ENCODE measurements at places on chromosomes 7 and 10.

DNA sequence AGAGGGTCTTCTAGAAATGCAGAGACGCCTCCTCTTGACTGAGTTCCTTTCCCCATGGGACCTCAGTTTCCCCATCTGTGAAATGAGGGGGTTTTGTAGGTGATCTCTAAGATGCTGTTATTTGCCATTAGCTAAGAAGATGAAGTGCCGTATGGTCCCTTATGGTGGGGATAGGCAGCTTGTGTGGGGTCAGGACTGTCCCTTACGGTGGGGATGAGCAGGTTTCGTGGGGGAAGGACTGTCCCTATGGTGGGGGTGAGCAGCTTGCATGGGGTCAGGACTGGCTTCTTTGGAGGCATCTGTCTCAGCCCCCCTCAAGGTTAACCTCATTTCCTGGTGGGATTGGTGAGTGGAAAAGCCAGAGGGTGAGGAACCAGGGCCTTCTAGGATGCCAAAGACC lies 148.3 kb upstream of the GPR26 start:
- DNase-seq = no peak

GRCh38 chr7:89170628-89171027 lies 375.1 kb upstream of the TEX47 start:
- no peak for DNase-seq

DNA sequence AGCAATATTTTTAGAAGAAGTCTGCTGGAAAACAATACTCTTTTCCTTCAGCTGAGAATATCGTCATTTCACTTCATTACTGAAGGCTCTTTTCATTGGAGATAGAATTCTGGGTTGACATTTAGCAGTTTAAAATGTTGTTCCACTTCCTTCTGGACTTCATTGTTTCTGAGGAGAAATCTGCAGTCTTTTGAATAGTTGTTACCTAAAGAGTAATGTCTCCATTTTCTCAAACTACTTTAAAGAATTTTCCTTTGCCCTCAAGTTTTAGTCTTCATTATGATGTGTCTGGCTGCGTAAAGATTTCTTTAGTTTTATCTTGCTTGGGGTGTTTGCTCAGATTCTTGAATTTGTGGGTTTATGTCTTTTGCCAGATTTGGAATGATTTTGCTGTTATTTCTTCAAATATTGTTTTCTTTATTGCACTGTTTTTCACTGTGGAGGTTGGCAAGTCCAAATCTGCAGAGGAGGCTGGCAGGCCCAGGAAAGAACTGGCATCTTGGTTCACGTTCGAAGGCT lies 136.3 kb downstream of the DNAJB6 start:
- DNase-seq = no peak

DNA sequence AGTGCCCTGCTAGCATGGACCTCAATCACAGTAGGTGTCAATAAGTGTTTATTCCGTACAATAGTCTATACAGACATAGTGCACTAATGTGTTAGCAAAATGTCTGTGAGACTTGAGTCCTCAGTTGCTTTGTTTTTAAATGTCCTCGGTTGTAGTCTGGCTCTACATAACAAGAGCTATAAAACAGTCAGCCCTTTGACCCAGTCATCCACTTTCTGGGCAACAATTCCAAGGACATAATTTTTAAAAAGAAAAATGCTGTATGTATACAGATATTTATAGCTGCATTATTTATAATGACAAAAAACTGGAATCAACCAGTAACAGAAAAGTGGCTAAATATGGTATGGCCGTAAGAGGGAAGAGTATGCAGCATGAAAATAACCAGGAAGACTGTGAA lies 2.8 kb upstream of the PDLIM1 start:
- no peak for DNase-seq

DNA sequence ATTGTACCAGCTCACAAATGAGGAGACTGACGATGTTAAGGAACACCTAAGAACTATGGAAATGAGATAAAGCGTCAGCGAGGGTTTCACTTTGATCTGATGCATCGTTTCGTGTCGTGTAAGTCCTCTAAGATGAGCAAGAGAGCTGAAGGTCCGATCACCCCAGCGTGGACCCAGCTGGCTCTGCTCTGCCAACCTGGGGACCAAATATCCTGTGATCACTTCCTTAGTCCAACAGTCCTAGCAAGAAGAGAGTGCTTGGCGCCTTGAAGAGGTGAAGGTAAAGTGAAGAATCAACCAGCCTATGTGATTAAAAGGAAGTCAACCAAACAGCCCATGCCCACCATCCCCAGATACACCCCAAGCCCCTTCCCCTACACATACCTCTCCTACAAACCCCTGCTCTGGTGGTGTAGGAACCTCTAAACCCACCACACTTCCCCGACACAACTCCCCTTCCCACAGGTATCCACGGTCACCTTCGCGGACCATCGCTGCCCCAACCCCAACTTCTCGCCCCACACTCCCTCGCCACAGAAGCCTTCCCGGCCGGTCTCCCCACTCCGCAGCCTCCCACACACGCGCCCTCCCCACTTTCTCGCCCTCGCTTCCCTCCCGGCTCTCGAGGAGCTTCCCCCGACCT lies 722 bp downstream of the UPF2 start:
- no peak for DNase-seq

Data from NCI-H774 (cell line).